ENCODE measurements at places on chromosomes 16 and 17. TPM values are rescaled to one million over a fixed set of nuclear protein-coding genes. Genes with fewer than 3 reads are reported as not detected.

The FAHD1 gene
- total RNA-seq: 85.8 TPM

The NR1D1 gene
- total RNA-seq: 0.28 TPM

The SULT1A4 gene
- total RNA-seq: 1.1 TPM

The NPIPA2 gene
- total RNA-seq: not detected

The MT1E gene
- total RNA-seq: 166 TPM

The CCL14 gene
- not detected for total RNA-seq

The LGALS9 gene
- 0.54 TPM for total RNA-seq

The MMP15 gene
- total RNA-seq: 0.18 TPM

The RNF157 gene
- total RNA-seq: 0.83 TPM

GRCh38 chr16:55126456-55126855 is 195.8 kb downstream of the IRX5 start:
- no peak overlapping the region for H3K4me3 ChIP-seq
- no peak for DNase-seq
- H3K27ac ChIP-seq: no peak overlapping the region
- no peaks in the 10 kb centered on the region for H3K27me3 ChIP-seq

GRCh38 chr16:56551796-56552738 is 12.8 kb upstream of the MT4 start:
- H3K27me3 ChIP-seq: peaks cover 17% of the 10 kb centered on the region
- no peak overlapping the region for H3K27ac ChIP-seq
- no peak for DNase-seq
- no peaks in the 10 kb centered on the region for H3K36me3 ChIP-seq

DNA sequence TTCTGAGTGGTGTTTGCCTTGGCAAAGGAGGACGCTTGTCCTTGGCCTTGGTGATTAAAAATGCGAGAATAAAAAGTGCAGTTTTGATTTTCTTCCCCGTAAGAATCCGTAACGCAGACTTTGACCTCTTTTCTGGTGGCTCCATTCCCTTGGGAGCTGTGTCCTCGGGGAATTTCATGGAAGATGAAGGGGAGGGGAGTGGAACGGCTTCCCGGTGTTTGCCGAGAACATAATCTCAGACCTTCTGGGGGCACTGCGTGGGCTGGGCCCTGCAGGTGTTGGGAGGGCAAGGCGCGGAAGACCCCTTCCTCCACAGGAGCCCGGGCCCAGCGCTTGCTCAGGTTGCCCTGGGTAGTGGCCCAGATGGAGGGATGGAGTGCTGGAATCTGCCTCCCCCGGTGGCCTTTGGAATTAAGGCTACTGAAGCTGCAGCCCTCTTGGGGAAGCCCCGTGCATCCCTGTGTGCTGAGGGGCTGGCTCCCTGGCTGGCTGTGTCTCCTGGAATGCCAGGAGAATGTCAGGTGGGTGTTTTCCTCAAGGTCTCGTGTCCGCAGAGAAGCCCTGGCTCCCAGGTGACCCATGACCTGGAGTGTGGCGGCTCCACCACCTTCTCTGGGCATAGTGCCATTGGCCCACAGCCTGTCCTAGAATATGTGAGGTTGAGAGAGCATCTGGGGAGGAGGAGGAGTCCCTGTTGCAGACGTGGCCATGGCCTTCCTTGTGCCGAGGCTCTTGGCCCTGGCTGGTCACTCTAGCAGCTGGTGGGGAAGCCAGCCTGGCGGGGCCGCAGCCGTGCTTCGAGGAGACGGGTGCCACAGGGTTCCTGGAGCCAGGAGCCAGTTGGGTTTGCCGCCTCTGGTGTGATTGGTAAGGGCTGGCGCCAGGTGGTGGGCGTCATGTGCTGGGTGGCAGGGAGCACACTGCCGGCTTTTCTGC is 3.1 kb downstream of the BAIAP2 start:
- DNase-seq: no peak
- peaks cover 15% of the 10 kb centered on the region for H3K4me1 ChIP-seq
- no peak overlapping the region for H3K27ac ChIP-seq

DNA sequence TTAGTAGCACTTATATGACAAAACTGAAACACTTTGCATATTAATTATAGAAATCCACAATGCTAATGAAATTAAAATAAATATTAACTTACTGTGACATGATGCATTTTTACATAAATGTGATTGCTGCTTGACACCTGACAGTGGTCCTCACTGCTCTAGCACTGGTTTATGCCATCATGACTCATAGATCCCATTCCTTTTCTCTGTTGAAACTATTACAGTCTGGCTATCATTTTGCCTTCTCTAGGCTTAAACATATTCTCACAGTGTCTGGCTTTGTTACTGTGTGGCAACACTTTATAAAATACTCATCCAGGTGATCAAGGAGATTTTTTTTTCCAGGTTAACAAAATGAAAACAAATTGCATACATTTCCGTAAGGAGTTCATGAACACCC is 108.0 kb downstream of the MRTFB start:
- H3K27me3 ChIP-seq: no peaks in the 10 kb centered on the region
- H3K27ac ChIP-seq: no peak overlapping the region
- H3K4me1 ChIP-seq: peaks cover 6% of the 10 kb centered on the region

DNA sequence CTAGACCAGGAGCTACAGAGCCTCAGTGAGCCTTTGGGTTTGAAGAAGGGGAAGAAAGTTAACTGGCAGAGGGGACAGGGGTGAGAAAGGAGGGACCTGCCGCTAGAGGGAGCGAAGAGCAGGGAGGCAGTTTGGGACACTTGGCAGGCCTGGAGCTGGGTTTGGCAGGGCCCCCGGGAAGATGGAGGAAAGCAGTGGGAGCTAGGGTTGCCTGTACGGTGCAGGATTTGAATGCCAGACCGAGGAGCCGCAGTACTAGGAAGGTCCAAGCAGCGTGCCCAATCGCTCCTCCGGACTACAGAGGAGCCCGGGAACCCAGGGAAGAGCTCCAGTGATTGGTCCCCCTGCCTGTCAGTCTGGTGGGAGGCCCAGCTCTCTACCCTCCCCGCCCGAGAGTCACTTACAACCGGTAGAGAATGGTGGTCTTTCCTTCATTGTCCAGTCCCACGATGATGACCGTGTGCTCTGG is 1.3 kb downstream of the ARL5C start:
- peak overlapping the region; percentile 55 for H3K4me3 ChIP-seq
- peak; percentile 89 for DNase-seq
- peaks cover 5% of the 10 kb centered on the region for H3K4me1 ChIP-seq
- H3K36me3 ChIP-seq: no peaks in the 10 kb centered on the region

DNA sequence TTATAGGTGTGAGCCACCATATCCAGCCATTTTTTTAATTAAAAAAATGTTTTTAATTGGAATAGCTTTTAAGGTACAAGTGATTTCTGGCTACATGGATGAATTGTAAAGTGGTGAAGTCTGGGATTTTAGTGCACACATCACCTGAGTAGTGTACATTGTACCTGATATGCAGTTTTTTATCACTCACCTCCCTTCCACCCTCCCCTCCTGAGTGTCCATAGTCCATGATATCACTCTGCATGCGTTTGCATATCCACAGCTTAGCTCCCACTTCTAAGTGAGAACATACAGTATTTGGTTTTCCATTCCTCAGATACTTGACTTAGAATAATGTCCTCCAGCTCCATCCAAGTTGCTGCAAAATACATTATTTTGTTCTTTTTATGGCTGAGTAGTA is 13.4 kb upstream of the CRYBA1 start:
- peaks cover 7% of the 10 kb centered on the region for H3K4me1 ChIP-seq
- no peak for DNase-seq
- H3K27me3 ChIP-seq: no peaks in the 10 kb centered on the region
- H3K27ac ChIP-seq: no peak overlapping the region
- H3K36me3 ChIP-seq: no peaks in the 10 kb centered on the region

DNA sequence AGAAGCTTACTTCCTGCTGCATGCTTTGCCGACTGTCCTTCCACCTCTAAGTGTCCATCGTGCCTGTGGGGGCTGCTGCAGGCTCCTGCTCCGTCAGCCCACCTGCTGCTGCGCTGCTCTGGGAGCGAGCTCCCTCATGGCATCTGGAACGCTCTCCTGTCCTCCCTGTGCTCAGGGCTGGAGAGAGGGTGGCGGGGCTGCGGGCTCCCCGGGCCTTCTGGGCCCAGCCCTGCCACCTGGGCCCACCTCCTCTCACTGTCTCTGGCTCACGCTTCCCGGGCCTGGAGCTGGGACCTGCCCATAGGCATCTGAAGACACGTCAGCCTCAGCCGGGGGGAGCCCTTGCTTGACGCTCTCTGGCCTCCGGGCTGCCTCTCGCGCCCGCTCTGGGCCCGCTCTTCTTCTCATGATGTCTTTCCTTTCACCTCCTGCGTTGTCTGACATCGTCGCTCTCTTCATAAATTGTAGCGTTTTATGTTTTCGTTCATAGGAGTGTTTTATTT is 27.0 kb downstream of the NME3 start:
- no peak overlapping the region for H3K4me3 ChIP-seq
- H3K36me3 ChIP-seq: peaks cover 58% of the 10 kb centered on the region
- no peak overlapping the region for H3K27ac ChIP-seq

- DNase-seq: peak; percentile 6
- no peak overlapping the region for H3K27ac ChIP-seq
- H3K4me1 ChIP-seq: peaks cover 11% of the 10 kb centered on the region
- no peaks in the 10 kb centered on the region for H3K27me3 ChIP-seq
- H3K36me3 ChIP-seq: peaks cover 14% of the 10 kb centered on the region
These were observed 2.9 kb downstream of the UBN1 start for GRCh38 chr16:4850211-4850610.

- H3K4me1 ChIP-seq: peaks cover 5% of the 10 kb centered on the region
- no peak for DNase-seq
- peak overlapping the region; percentile 20 for H3K27ac ChIP-seq
- H3K36me3 ChIP-seq: peaks cover 43% of the 10 kb centered on the region
- H3K27me3 ChIP-seq: no peaks in the 10 kb centered on the region
These were observed 36.3 kb downstream of the POLR3E start for GRCh38 chr16:22333457-22333994.

Data from IMR-90 (cell line).